ENCODE measurements at places on chromosomes 5 and 9. TPM values are rescaled to one million over a fixed set of nuclear protein-coding genes. Genes with fewer than 3 reads are reported as not detected.
A peak's percentile ranks its signal among the peaks of the same experiment; 100 is the strongest.

PKD2L2 gene
- total RNA-seq, result not detected

GTF2H2C gene
- total RNA-seq, result 54.0 TPM

DNA sequence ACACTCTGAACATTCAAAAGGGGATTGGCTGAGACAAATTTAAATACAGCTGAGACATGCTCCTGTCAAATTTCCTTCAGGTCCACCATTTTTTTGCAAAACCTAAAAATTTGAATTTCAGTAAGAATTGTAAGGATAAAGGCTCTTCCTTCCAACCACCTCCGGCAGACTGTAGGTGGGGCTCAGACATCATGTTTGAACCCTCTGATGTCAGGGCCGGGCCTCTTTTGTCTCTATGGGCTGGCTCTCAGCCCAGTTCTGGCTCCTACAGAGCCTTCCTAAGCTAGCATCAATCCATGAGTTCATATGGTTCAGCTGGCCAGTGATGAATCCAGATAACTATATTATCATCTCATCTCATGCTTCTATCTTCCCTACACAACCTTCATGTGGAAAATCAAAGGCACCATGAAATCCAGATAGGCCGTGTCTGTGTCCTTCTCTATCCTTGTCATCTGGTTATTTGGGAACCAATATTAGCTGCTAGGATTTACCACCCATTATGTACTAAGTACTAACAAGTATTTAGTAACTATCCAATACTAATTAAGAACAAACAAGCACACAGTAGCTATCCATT lies 44.2 kb downstream of the NIPSNAP3B start:
- no peaks in the 10 kb centered on the region for H3K27me3 ChIP-seq
- H3K36me3 ChIP-seq, result peaks cover 91% of the 10 kb centered on the region
- no peak overlapping the region for H3K4me3 ChIP-seq
- H3K4me1 ChIP-seq, result no peaks in the 10 kb centered on the region

GRCh38 chr9:26723486-26723885 lies 169.1 kb downstream of the CAAP1 start:
- no peaks in the 10 kb centered on the region for H3K36me3 ChIP-seq
- no peaks in the 10 kb centered on the region for H3K4me1 ChIP-seq
- no peaks in the 10 kb centered on the region for H3K27me3 ChIP-seq
- H3K4me3 ChIP-seq, result no peak overlapping the region
- no peak overlapping the region for H3K27ac ChIP-seq
- peak; percentile 97 for DNase-seq

GRCh38 chr5:127922603-127923002 lies 161.0 kb upstream of the SLC12A2 start:
- H3K27ac ChIP-seq, result no peak overlapping the region
- H3K4me3 ChIP-seq, result no peak overlapping the region
- no peaks in the 10 kb centered on the region for H3K27me3 ChIP-seq
- no peaks in the 10 kb centered on the region for H3K36me3 ChIP-seq
- H3K4me1 ChIP-seq, result no peaks in the 10 kb centered on the region

- peaks cover 5% of the 10 kb centered on the region for H3K27me3 ChIP-seq
- H3K4me1 ChIP-seq, result peaks cover 8% of the 10 kb centered on the region
- no peak overlapping the region for H3K4me3 ChIP-seq
- DNase-seq, result no peak
- H3K36me3 ChIP-seq, result no peaks in the 10 kb centered on the region
Observed at GRCh38 chr9:101275769-101276250, 109.0 kb downstream of the BAAT start.

GRCh38 chr5:9020996-9021395 lies 524.9 kb downstream of the SEMA5A start:
- H3K4me3 ChIP-seq, result no peak overlapping the region
- no peak for DNase-seq
- no peak overlapping the region for H3K27ac ChIP-seq
- no peaks in the 10 kb centered on the region for H3K36me3 ChIP-seq
- no peaks in the 10 kb centered on the region for H3K4me1 ChIP-seq
- no peaks in the 10 kb centered on the region for H3K27me3 ChIP-seq

- no peaks in the 10 kb centered on the region for H3K36me3 ChIP-seq
- H3K27ac ChIP-seq, result no peak overlapping the region
- no peak for DNase-seq
- H3K27me3 ChIP-seq, result no peaks in the 10 kb centered on the region
- H3K4me3 ChIP-seq, result no peak overlapping the region
- no peaks in the 10 kb centered on the region for H3K4me1 ChIP-seq
Observed at GRCh38 chr5:122063836-122064235, 14.2 kb downstream of the LOX start.

DNA sequence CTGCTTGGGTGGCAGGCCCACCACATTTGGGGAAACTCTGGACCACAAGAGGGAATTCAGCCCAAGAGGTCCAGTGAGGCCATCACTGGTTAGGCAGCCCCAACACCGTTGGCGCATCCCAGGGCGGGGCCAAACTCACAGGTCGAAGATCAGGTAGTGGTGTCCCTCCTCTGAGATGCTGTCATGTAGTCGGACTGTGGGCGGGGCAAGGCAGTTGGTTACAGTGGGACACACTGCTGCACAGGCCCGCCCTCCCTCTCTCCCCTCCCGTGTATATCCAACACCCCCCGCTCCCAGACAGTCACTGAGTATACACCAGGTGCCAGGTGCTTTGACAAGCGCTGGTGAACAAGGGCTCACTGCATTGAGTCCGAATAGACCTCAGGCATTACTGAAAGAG lies 32.1 kb downstream of the CAMK2A start:
- H3K4me3 ChIP-seq, result no peak overlapping the region
- no peak for DNase-seq
- H3K4me1 ChIP-seq, result peaks cover 10% of the 10 kb centered on the region

- no peak overlapping the region for H3K4me3 ChIP-seq
- no peaks in the 10 kb centered on the region for H3K4me1 ChIP-seq
- no peak overlapping the region for H3K27ac ChIP-seq
Observed at GRCh38 chr9:18531136-18532065, 57.4 kb downstream of the ADAMTSL1 start.

DNA sequence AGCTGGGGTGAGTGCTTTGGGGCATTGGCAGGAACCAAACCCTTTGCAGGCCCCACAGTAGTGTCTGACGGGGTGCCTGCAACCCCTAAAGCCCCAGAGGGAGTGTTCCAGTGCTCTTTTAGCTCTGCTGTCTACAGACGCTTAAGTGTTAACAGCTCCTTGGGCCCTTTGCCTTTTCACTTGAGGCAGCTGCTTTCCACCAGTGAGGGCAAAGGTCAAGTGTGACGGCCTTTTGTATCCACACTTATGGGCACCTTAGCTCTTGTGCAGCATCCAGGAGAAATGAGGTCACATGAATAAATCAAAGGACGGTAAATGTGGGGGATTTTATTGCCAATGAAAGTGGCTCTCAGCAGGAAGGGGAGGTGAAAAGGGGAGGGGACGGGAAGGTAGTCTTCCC lies 241.4 kb upstream of the PCSK5 start:
- H3K27ac ChIP-seq, result no peak overlapping the region
- no peak for DNase-seq
- no peaks in the 10 kb centered on the region for H3K4me1 ChIP-seq
- H3K4me3 ChIP-seq, result no peak overlapping the region
- H3K36me3 ChIP-seq, result no peaks in the 10 kb centered on the region

DNA sequence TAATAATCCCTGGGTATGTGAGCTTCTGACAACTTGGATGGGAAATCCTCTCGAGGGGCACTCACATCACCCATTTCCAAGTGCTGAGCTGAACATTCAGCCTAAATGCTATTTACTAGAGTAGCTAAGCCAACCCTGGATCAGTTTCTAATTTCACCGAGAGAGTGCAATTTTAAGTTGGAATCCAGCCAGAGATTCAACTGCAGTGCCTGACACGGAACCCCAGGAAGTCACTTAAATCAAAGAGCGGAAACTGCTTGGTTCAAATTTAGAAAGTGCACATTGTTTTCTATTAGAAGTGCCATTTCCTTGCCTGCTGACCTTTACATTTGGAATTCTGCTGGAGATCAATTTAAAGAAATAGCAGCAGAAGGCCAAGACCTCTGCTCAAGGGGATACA lies 8.8 kb downstream of the SPRY4 start:
- no peak for DNase-seq
- H3K27me3 ChIP-seq, result no peaks in the 10 kb centered on the region
- no peak overlapping the region for H3K4me3 ChIP-seq
